ENCODE measurements at places on chromosomes 2 and 18. TPM values are rescaled to one million over a fixed set of nuclear protein-coding genes. Genes with fewer than 3 reads are reported as not detected.

GRCh38 chr2:111157071-111157661, 36.5 kb downstream of the BCL2L11 start:
- DNase-seq: no peak

The LDAH gene
- total RNA-seq: 24.2 TPM

The DSG2 gene
- not detected for total RNA-seq

The ZNF236 gene
- 13.6 TPM for total RNA-seq

The DUSP19 gene
- 1.9 TPM for total RNA-seq

DNA sequence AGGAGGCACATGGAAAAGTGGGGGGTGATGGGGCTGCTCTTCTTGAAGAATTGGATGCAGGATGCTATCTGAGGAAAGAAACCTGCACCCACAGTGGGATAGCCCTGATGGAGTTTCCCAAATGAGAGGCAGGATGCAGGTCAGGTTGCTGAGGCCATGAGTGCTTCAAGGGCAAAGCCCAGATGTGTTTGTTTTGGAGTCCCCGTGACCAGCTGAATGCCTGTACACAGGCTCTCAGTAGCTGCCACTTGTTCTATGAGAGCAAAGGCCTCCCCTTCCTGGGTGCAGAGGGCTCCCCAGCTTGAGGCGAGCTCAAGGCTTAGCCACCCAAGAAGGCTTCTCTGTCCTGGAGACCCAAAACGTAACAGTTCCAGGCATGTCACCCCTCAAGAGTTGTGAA, 192.7 kb downstream of the SEPTIN10 start:
- no peak for DNase-seq

The DLGAP1 gene
- 0.81 TPM for total RNA-seq

DNA sequence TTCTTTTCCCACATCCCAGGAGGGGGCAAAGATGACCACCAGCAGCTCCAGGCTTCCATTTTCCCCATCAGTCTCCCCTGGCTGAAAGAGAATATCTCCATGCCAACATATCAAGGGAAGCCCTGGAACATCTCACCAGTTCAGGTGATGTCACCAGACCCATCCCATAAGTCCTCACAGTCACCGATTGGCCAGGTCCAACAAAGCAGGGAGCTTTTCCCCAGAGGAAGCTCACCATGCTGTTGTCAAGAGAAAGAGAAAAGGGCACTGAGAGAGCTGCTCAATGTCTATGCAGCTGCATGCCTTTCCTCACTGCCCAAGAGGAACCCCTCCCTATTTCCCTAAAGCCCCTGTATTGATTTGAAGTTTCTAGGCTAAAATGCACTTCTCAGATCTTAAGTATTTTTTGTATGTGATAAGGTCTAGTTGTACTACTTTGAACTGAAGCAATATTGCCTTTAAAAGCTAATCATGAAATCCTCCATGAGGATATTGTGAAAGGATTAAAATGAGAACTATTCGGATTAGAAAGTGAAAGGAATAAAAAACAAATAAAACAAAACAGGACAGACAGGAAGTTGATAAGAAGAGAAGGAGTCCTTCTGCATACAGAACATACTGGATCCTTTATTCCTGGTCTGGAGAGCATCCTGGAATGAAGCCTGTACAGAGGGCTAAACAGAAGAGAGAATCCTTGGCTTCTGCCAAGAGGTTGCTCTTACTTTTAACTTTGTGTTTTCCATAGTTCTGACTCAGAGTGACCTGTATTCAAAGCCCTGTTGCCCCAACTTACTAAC, 45.2 kb upstream of the CTIF start:
- peak; percentile 19 for DNase-seq

DNA sequence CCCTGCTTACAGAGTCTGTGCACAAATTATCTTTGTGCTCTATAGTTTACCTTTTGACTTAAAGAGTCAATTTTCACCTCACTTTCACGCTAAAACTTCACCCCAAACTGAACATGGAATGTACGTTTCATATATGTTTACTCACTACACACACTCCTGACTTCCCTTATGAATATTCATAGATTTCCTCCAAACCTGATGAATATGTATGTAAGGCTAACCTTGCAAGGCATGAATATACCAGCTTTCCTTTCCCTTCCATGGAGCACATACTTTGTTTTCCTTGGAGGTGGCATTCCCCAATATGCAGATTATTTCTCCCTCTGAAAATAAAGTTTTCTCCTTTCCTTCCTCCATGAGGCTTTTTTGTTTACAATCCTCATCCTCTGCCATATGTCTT, 48.4 kb upstream of the GPR39 start:
- DNase-seq: no peak

DNA sequence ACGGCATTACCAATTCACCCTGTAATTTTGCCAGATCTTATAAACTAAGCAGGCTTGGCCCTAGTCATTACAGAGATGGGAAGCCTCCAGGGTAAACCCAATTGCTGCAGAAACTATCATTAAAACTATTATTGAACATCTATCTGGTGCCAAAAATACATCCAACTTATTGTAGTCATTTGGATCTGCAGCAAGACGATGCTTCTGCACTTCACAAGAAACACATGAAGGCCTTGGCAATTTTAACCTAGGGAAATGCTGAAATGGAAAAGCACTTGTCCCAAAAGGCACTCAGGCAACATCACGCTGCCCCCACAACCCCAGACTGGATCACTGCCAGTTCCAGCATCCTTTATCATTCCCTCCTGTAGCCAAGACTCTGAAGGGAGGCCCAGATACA, 85.3 kb upstream of the ACVR2A start:
- no peak for DNase-seq

DNA sequence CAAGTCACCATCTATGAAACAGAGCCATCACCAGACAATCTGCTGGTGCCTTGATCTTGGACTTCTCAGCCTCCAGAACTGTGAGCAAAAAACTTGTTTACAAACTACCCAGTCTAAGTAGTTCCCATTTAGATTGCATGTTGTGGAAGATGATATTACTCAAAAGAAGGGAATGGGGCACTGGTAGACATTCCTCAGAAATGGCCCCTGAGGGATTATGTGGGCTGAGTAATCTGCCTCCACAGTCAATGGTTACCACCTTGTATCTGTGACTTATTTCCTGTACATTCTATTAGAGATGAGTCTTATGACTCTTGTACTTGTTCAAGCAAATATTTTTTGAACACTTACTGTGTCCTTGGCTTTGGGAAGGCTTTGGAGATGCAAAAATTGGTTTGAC, 160.4 kb downstream of the NUP35 start:
- peak; percentile 14 for DNase-seq

- no peak for DNase-seq
These were observed 199.4 kb downstream of the CYRIA start for GRCh38 chr2:16466133-16466820.

The HDHD2 gene
- 13.7 TPM for total RNA-seq

DNA sequence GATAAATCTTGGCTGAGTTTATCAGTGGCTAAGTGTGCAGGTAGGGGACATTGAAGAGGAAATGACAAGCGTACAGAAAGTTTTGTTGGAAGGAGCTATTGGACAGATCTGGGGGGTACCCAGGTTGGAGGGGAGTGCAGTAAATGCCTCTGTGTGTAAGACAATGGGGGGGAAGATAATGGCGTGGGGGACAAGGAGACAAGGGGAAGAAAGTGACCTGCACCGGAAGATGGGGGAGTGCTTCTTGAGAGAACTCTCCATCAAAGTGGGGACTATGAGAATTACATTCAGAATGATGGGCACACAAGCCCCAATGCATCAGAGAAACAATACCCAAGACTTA, 190.0 kb downstream of the ALPK2 start:
- no peak for DNase-seq

DNA sequence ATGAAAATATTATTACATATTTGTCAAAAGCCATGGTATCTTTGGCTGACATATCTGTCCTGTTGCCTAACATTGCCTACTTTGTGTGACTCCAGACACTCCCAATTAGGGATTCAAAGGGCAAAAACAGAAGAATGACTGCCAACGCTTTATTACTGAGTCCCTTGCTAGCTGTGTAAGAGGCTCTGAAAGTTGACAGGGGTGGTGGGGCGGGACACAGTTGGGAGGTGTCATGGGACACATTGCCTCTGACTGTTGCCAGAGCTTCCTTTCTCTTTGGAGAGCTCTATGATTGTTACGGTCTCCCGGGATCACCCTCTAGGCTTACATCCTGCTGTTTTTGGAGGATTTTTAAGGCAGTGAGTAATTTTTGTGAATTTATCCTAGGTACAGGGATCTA, 249.6 kb upstream of the ACVR2A start:
- DNase-seq: no peak

DNA sequence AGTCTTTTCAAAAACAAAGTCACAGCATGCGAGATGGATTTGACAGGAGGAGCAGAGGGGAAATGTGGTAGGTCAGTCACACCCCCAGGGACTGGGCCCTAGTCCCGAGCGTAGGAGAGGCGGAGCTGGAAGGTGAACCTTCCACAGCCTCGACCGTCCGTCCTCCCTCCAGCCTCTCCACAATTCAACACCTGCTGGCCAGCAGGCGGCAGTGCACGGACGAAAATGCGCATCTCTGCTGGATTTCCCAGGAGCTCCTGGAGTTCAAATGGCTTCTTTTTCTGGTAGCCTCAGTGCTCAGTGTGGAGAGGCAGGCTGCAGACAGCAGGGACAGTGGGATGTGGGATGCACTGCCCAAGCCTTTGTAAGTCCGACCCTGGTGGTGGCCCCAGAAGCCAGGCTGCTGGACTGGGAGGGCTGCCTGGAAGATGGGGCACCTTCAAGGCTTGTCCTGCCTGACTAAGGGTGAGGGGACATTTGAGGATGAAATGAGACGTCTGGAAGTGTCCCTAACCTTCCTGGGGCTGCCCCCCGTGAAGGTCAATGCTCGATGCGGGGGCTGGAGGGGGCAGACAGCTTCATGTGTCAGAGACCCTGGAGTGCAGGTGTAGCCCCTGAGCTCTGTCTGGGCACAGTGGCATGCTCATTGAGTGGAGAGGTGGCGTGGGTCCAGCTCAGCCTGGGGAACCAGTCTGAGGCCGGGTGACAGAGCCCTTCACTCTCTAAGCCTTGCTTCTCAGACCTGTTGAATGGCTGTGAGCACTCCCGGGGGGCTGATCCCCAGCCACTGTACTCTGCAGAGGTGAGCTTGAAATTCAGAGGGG, 189.5 kb downstream of the TFCP2L1 start:
- peak; percentile 45 for DNase-seq

DNA sequence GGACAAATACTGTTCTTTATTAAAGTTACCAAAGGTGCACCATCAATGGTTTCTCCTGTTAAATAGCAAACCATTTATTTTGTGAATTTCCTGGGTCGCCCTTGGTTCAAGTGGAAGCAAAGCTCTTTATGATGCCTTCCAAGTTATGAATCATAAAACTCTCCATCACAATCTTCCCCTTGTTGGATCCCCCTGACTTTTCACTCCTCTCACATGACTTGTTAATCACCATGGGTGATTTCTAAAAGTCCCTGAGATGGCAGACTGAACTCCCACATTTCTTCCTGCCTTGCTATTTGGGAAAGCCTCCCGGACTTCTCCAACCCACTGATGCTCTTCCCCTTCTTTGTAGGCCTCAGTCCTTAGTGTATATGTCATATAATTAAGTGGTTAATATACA, 176.0 kb downstream of the THADA start:
- no peak for DNase-seq

The TET3 gene
- 14.7 TPM for total RNA-seq

- DNase-seq: no peak
These were observed 49.9 kb downstream of the KCNG3 start for GRCh38 chr2:42443718-42444399.

DNA sequence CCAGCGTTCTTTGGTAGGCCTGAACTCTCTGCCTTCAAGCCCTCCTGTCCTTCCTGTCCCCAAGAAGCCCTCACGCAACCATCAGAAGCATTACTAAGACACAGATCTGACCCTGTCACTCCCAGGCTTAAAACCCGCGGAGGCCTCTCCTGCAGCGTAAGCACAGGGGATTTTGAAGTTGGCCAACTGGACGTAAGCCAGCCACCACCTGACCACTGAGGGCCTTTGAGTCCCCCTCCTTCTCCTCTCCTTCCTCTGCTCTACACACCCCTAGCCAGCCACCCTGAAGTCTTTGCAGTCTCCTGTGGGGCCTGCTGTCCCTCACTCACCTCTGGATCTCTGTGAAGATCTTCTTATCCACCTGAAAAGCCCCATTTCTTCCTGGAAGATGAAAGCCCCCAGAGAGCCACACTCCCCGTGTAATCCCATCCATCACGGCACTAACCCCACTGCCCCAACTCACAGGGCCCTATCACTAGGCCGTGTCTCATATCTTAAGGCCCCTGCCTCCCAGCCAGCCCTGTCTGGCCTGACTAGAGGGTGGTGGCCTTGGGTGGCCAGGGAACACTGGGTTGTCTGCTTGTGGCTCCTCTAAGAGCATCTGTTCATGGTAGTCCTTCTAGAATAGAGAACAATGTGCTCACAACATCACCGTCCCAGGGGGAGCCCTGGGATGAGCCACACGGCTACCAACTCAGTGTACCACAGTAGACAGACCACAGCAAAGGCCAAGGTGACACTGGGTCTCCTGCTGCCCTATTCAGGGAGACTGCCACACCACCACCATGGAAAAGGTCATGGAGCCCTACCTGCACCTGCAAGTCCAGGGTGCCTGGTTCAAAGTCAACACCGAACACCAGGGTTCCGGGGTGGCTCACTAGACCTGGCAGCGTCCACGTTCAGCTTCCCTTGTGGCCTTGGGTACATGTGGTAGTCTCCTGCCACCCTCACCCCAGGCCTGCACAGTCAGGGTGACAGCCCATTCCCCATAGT, 191.6 kb downstream of the ZBTB7C start:
- DNase-seq: no peak

DNA sequence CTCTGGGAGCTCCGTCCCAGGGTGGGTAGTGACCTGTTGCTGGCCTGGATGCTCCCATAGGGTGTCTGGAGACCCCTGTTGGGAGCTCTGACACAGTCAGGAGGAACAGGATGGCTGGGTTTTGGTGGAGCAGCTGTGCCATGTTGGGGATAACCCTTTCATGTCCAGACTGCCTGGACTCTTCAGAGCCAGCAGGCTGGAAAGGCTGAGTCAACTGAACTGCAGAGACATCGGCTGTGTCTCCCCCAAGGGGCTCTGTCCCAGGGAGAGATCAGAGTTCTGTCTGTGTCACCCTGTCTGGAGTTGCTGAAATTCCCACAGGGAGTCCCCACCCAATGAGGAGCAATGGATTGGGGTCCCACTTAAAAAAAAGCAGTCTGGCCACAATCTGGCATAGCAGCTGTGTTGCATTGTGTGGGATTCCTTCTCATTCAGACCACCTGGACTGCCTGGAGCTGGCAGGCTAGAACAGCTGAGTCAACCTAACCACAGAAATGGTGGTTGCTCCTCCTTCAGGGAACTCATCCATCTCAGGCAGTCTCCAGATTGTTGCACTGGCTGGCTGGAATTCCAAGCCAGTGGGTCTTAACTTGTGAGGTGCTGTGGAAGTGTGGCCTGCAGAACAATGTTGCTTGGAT, 37.2 kb downstream of the AGPS start:
- DNase-seq: no peak

DNA sequence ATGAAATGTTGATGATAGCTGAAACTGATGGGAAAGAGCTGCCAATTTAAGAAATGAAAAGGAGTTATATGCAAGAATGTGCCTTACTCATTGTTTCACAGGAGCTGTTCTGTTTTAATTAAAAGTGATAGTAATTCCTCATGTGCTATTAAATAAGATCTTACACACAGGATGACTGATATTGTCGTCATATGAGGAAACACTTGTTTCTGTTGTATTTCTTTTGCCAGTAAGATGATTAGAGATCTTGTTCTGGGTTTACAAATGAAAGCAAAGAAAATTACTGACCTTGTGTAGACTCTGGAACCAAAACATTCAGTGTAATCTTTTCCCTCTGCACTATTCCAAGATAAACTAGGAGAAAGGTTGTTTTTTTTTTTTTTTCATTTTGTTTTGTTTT, 123.6 kb downstream of the MAP3K20 start:
- peak; percentile 31 for DNase-seq

Data from endothelial cell of umbilical vein (primary cell).